ENCODE measurements at places on chromosomes 5 and 9.

DNA sequence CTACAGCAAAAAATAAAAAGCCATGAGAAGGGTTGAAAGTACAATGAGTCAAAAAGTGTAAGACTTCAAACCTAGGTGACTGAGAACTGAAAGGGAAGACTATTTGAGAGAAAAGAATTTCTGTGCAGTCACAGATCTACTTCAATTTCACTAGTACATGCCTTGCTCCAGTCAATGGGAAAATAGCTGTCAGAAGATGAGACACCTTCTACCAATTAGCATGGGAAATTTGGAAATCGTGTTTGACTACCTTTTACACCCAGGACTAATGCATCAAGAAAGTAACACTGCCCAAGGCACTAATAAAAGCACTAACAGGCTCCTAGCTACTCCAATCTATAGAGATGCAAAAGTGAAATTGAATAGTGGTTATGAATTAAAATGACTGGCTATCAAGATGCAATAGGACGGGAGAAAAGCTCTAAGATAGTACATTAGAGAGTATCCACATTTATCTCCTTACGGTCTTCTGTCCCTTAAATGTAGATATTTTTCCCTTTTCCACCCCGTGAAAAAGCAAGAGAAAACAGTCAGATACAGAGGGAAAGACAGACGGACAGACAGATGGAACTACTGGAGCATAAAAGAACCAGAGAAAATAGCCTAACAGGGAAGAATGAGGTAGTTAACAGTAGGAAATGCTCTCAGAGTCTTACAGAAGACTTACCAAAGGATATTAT, 15.2 kb downstream of the ERP44 start:
- DNase-seq = no peak

GRCh38 chr9:74322661-74323314, 174.3 kb upstream of the RORB start:
- no peak for DNase-seq

- no peak for DNase-seq
Measured at GRCh38 chr5:122150215-122150614, 20.9 kb downstream of the ZNF474 start.

- no peak for DNase-seq
Measured at GRCh38 chr9:126413391-126414068, 86.9 kb downstream of the MVB12B start.

GRCh38 chr9:131675437-131676022, 64.3 kb downstream of the RAPGEF1 start:
- DNase-seq = no peak

GRCh38 chr9:113446323-113446740, 17.2 kb upstream of the RGS3 start:
- DNase-seq = no peak

DNA sequence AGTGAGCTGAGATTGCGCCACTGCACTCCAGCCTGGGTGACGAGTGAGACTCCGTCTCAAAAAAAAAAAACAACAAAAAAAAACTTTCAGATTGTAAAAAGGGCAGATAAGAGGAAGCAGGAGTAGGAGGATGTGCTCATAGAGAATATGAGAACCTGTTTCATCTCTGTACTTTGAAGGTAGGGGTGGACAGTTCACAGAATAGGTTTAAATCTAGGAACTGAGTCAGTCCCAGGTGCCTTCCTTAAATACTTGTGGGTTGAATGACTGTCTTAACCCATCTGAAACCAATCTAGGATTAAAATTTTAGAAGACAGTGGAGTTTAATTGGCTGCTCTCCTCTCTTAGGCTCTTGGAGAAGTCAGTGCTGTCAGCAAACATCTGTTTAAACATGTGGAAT, 12.4 kb downstream of the POLK start:
- no peak for DNase-seq

- DNase-seq = no peak
Measured at GRCh38 chr5:1488882-1489680, 34.7 kb downstream of the LPCAT1 start.

GRCh38 chr9:115306865-115307264, 188.9 kb upstream of the TNC start:
- no peak for DNase-seq

GRCh38 chr9:77544546-77544945, 103.6 kb downstream of the GNA14 start:
- DNase-seq = no peak

GRCh38 chr9:31393240-31393639, 991.2 kb upstream of the ACO1 start:
- DNase-seq = no peak

GRCh38 chr9:36036253-36036779, 397 bp upstream of the RECK start:
- no peak for DNase-seq

GRCh38 chr9:136725612-136726011, 13.2 kb downstream of the DIPK1B start:
- no peak for DNase-seq

GRCh38 chr9:11374926-11375325, 762.1 kb upstream of the PTPRD start:
- no peak for DNase-seq

- no peak for DNase-seq
Measured at GRCh38 chr9:136625101-136626065, 37.3 kb upstream of the EGFL7 start.

DNA sequence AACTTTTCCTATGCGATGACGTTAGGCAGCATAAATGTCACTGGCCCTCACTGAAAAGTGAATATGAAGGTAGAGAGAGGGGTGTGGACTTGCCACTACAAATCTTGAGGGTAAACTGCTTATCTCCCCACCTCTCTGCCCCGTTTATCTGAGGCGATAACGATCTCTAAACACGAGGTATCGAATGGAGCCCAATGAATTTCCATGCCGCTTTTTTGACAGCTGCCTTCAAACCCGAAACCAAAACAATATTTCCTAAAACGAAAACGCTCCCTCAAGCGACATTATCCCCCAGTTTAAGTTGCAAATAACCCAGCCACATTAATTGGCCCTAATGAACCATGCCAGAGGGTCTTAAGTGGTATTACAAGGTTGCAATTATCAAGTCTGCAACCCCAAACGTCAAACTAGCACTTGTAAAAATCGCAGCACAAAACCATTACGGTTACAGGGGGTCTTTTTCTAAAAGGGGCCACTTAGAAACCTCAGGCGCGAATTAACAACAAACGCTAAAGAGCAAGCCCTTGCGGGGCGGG, 1.4 kb downstream of the NR3C1 start:
- DNase-seq = no peak
